Epithelial cell of proximal tubule (primary cell): ENCODE measurements at places on chromosomes 11 and 22. TPM values are rescaled to one million over a fixed set of nuclear protein-coding genes. Genes with fewer than 3 reads are reported as not detected.

The IL17REL gene
- total RNA-seq, result not detected in 2 replicates

The OLFML1 gene
- total RNA-seq, result not detected in 2 replicates

The MIAT gene
- total RNA-seq, result 0.12 and 0.14 TPM in 2 replicates

The MMP20 gene
- total RNA-seq, result not detected in 2 replicates

- DNase-seq, result no peak
Observed at GRCh38 chr11:122979103-122979814, 2.4 kb downstream of the BSX start.

GRCh38 chr11:65053827-65054508 lies 4.4 kb downstream of the NAALADL1 start:
- no peak for DNase-seq

DNA sequence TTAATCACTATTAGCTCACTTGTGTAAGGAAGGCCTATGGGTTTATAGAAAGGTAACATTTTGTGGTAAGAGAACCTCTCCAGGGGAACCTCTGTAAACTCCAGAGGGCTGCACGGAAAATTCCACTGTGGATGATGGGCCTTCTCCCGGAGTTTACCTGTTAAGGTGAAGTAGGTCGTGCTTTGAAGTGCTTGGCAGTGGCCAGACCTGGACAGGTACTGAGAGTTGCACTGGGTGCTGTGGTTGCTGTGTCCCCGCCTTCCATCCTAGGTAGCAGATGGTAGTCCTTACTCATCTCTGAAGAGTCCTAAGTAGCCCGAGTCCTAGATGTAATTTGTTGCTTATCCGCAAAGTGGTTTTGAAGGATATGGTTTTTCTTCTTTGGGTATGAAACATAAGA lies 133.4 kb downstream of the TEAD1 start:
- DNase-seq, result no peak
